Stimulated activated CD4-positive, alpha-beta T cell treated with anti-CD3 and anti-CD28 coated beads, Interleukin-4, amount 100 ng/mL, for 24 hours (primary cell): ENCODE measurements at places on chromosomes 3 and 15.

GRCh38 chr3:56321383-56321782, 146.9 kb downstream of the ERC2 start:
- DNase-seq: no peak

GRCh38 chr3:114214542-114215341, 22.6 kb downstream of the ZNF80 start:
- DNase-seq: peak; percentile 56

- DNase-seq: no peak
These were observed 193.3 kb upstream of the ZNF717 start for GRCh38 chr3:75978686-75979085.

DNA sequence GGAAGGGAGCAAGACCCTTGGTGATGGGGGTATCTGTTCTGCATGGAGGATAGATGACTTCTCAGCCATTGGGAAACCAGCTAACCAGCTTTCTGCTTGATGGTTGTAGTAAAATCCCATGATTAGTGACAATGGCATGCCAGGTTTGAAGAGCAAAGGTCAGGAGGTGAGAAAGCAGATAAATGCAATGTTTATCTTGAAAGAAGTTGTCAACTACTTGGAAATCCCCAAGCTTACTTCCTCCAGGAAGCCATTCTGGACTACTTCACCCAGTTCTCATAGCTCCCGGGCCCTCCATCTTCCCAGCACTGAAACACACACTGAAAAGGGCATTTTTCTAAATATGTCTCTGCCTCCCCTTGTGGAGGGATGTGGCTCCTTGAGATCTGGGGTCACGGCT, 51.3 kb downstream of the SMAD3 start:
- DNase-seq: no peak

GRCh38 chr3:197615430-197615829, 59.7 kb upstream of the BDH1 start:
- no peak for DNase-seq

DNA sequence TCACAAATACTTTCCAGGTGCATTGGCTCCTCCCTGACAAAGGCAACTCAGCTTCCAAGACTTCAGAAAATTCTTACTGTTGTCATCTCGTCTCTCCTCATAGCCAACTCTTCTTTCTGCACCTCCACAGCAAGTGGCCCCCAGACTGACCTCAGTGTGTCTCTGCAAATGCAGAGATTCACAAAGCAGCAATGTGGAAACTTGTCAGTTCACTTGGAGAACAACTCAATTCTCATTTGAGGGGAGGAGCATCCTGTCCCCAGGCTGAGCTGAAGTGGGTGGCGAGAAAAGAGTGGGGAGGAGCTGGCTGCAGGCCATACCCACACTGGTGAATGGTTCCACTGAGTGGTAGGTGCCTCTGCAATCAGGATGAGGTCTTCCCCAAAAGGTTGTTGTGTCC, 248.7 kb upstream of the IL12A start:
- DNase-seq: no peak

- no peak for DNase-seq
These were observed 108.8 kb downstream of the DPH6 start for GRCh38 chr15:35437157-35437556.

DNA sequence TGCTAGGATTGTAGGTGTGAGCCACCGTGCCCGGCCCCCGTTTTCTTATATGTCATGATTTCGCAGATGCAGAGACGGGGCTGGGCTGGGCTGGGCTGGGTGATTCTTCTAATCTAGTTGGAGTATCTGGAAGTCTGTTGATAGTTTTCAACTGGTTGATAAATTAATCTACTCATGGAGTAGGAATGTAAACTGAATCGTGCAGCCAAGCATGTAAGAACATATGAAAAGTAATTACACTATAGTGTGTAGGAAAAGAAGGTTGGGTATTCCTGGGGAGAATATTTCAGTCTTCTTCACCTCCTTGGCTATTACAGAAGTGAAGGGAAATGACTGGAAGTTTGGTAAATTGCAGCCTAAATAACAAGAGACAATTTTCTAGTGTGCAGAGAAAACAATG, 82.6 kb upstream of the MAGI1 start:
- DNase-seq: no peak

GRCh38 chr3:50607271-50608091, 4.1 kb downstream of the CISH start:
- DNase-seq: no peak

- no peak for DNase-seq
These were observed 26.9 kb upstream of the CACNA2D2 start for GRCh38 chr3:50530001-50530970.
